CD4-positive, alpha-beta T cell (primary cell): ENCODE measurements at places on chromosomes 12 and 14. TPM values are rescaled to one million over a fixed set of nuclear protein-coding genes. Genes with fewer than 3 reads are reported as not detected.

DNA sequence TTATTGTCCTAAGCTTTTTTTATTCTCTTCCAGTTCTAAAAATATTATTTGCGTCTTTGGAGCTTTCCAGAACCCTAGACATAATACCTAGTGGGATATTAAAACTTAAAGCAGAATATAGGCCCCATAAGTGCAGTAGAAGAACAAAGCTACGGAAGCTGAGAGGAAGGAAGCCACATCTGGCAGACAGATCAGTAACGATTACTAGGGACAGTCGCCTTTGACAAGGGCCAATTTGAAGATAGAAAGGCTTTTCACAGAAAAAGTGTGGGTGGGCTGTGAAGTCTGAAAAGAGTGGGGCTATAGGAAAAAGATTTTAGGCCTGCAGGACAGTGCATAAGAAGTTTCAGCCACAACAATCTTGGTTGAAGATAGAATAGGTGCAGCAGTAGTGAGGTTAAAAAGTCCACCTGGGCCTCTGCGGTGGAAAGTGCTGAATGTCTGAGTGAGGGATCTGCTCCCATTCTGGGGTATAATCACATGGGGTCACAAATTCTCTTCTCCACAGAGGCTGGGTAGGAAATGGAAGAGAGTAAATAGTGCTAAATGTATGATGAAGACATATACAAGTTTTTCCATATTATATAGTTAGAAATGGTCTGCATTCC, 114.5 kb downstream of the CMAS start:
- peaks cover 23% of the 10 kb centered on the region for H3K4me1 ChIP-seq
- DNase-seq: no peak
- H3K4me3 ChIP-seq: no peak overlapping the region

- H3K27me3 ChIP-seq: no peaks in the 10 kb centered on the region
- H3K4me1 ChIP-seq: peaks cover 2% of the 10 kb centered on the region
- H3K27ac ChIP-seq: no peak overlapping the region
- no peak overlapping the region for H3K4me3 ChIP-seq
- no peak for DNase-seq
Observed at GRCh38 chr14:93317875-93318807, 14.7 kb downstream of the BTBD7 start.

Gene SERPINA6
- total RNA-seq: not detected

DNA sequence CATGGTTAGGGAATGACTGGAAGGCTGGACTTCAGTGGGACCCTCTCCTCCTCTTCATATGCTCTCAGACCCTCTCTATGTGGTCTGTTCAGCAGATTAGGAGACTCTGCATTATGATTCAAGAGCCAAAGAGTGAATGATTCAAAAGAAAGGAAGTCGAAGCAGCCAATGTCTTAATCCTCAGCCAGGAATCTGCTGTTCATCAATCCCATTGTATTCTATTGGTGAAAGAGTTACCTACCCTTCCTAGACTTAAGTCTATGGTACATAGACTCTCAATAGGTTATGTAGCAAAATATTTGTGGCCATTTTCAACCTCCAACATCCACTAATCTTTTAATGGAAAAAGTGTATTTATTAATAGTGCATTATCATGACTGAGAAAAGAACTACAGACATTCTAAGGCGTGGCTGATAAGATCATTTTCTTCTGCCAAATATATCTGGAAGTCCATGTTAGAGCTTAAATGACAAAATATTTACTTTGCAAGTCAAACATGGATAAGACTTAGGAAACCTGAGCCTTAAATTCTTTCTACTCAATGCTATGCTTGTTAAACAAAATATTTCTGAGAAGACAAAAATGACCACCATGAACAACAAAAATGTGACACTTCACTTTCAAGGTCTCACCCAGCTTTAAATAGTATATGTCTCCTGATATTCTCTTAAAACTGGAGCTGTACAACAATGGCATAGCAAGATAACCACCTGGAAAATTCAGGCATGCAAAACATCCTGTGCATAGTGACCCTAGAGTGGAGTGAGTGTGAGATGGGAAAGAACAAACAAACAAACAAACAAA, 1100.6 kb downstream of the GALC start:
- H3K4me3 ChIP-seq: no peak overlapping the region
- no peak overlapping the region for H3K27ac ChIP-seq
- H3K36me3 ChIP-seq: no peaks in the 10 kb centered on the region
- no peaks in the 10 kb centered on the region for H3K27me3 ChIP-seq
- DNase-seq: no peak

- H3K4me3 ChIP-seq: no peak overlapping the region
- peaks cover 12% of the 10 kb centered on the region for H3K36me3 ChIP-seq
- peaks cover 3% of the 10 kb centered on the region for H3K4me1 ChIP-seq
- no peaks in the 10 kb centered on the region for H3K27me3 ChIP-seq
- peak; percentile 57 for DNase-seq
- no peak overlapping the region for H3K27ac ChIP-seq
Observed at GRCh38 chr12:4356041-4356327, 23.5 kb downstream of the FGF23 start.

DNA sequence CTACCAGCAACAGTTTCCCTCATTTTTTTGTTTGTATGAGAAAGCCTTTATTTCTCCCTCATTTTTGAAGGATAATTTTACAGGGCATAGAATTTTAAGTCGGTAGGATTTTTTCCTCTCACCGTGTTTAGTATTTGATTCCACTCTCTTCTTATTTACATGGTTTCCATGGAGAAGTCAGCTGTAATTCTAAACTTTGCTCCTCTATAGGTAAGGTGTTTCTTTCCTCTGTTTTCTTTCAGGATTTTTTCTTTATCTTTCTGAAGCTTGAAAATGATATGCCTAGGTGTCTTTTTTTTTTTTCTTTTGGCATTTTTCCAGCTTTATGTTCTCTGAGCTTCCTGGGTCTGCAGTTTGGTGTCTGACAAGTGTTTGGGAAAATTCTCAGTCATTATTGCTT, 75.6 kb upstream of the ETV6 start:
- no peaks in the 10 kb centered on the region for H3K4me1 ChIP-seq
- H3K27me3 ChIP-seq: no peaks in the 10 kb centered on the region
- no peak overlapping the region for H3K4me3 ChIP-seq

GRCh38 chr12:69405566-69405865, 46.0 kb downstream of the YEATS4 start:
- H3K4me3 ChIP-seq: no peak overlapping the region
- no peak overlapping the region for H3K27ac ChIP-seq
- H3K36me3 ChIP-seq: no peaks in the 10 kb centered on the region
- H3K27me3 ChIP-seq: no peaks in the 10 kb centered on the region

Gene RNASE3
- total RNA-seq: not detected

- H3K4me3 ChIP-seq: no peak overlapping the region
- H3K27me3 ChIP-seq: no peaks in the 10 kb centered on the region
- H3K27ac ChIP-seq: no peak overlapping the region
- H3K36me3 ChIP-seq: no peaks in the 10 kb centered on the region
Observed at GRCh38 chr12:95593266-95593871, 42.1 kb upstream of the USP44 start.

DNA sequence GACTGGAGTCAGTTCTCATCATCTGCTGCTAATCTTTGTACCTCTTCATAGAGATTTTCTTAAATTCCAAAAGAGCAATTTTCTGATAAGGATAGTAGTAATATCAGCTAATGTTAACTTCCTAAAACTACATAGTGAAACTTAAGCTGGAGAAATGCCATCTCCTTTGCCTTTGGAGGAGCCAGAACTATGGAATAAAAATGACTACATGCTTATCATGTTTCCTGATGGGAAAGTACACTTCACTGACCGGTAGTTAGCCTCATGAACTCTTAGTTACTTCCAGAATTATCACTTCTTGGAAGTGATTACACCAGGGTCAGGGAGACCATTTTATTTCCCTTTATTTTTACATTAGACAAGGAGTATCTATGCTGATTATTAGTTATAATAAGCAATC, 1222.1 kb upstream of the TMEM132C start:
- no peak overlapping the region for H3K27ac ChIP-seq
- no peaks in the 10 kb centered on the region for H3K36me3 ChIP-seq
- H3K4me1 ChIP-seq: no peaks in the 10 kb centered on the region
- no peak overlapping the region for H3K4me3 ChIP-seq
- DNase-seq: no peak

- peaks cover 98% of the 10 kb centered on the region for H3K4me1 ChIP-seq
- H3K27ac ChIP-seq: peak overlapping the region; percentile 76
- H3K27me3 ChIP-seq: no peaks in the 10 kb centered on the region
- peak overlapping the region; percentile 32 for H3K4me3 ChIP-seq
Observed at GRCh38 chr14:91366749-91367148, 50.9 kb downstream of the CCDC88C start.

GRCh38 chr14:78440356-78440894, 270.3 kb downstream of the NRXN3 start:
- no peak overlapping the region for H3K27ac ChIP-seq
- no peaks in the 10 kb centered on the region for H3K27me3 ChIP-seq
- no peaks in the 10 kb centered on the region for H3K36me3 ChIP-seq
- DNase-seq: no peak
- H3K4me3 ChIP-seq: no peak overlapping the region
- H3K4me1 ChIP-seq: no peaks in the 10 kb centered on the region

- H3K36me3 ChIP-seq: no peaks in the 10 kb centered on the region
- no peak overlapping the region for H3K4me3 ChIP-seq
- no peaks in the 10 kb centered on the region for H3K4me1 ChIP-seq
- H3K27me3 ChIP-seq: peaks cover 98% of the 10 kb centered on the region
- no peak overlapping the region for H3K27ac ChIP-seq
Observed at GRCh38 chr12:114401328-114402083, 4.4 kb downstream of the TBX5 start.
